Right lung (tissue), 10 donors: ENCODE measurements at places on chromosomes 13 and 19.

DNA sequence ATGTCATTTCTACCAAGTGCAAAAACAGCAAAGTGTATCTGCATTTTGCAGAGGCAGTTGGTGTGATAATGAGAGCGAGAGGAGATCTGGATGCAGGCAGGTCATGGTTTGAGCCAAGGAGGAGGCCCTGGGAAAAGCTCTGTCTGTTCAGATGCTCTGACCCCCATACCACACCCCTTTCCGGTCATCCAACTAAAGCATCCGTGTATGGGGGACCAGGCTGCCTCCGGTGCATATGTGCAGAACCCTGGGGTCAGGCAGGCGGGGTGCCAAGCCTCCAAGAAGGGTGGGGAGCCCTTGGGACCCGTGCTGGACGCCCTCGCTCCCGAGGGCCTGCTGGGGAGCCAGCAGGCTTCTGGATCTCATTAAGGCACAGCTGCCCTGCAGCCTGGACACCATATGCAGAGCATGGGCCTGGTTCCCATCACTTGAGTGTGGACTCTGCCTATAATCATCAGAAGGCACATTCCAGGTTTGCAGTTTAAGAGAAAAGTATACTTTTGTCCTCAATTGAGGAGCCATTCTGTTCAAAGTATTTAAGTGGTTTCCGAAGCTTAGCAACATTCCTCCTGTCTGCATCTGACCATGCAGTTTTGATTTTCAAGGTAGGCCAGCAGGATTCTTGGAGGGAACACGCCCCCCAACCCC is 56.1 kb downstream of the ALOX5AP start:
- DNase-seq: no peak

GRCh38 chr13:29905845-29906244 is 55.4 kb upstream of the UBL3 start:
- DNase-seq: no peak

DNA sequence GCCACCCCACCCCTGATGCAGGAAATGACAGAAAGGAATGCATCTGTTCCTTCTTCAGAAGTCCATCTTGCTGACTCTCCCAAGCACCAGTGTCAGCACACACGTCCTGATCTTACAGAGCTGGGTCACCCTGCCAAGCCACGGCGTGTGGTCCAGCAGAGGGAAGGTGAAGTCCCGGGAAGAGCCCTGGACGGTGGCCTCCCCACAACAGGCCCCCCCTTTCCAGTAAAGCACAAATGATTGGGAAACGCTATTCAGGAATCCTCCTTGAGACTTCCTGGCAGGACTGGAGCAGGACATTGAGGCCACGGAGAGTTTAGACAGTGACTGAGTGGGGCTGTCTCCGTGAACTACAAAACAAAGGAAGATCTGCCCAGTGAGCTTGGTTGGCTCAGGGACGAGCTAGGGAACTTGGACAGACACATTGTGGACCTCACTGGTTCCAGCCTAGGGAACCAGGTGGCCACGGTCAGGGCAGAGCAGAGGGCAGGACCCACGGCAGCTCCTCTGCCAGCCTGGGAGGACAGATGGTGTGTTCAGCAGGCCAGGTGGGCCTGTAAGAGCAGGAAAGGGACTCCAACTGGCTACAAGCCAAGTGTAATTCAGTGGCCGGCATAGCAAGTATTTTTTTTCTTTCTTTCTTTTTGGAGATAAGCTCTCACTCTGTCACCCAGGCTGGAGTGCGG is 41.7 kb downstream of the ELL start:
- no peak for DNase-seq

DNA sequence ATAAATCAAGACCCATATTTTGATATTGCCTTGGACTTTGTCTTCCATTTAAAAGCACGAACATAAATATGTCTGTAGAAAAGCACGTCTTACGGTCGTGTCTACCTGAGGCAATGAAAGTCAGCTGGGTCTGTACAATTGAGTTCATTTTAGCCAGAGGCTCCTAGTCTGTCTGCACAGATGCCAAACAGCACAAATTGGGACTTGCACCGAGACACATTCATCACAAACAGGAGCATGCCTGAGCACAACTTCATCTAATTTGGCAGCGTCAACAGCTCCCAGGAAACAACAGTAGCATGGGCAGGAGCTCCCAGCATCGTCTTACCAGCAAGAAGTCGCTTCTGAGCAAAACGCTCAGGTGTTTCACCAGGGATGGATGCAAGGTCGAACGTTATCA is 687.0 kb downstream of the EFNB2 start:
- DNase-seq: no peak

DNA sequence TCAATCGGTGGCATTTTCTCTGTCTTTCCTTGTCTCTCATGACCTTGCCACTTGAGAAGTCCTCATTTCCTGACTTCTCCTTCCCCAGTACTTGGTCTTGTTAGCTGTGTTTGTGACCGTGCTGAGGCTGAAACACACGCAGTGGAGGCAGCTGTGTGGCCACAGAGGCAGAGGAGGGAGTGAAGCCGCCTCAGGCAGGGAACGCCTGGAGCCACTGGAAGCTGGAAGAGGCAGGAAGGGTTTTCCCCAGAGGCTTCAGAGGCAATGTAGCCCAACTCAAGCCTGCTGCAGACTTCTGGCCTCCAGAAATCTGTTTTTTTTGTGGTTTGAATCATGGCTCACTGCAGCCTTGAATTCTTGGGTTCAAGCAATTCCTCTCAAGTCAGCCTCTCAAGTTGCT is 29.2 kb upstream of the ARGLU1 start:
- DNase-seq: no peak

GRCh38 chr13:24007979-24008620 is 110.8 kb upstream of the C1QTNF9B start:
- DNase-seq: no peak

DNA sequence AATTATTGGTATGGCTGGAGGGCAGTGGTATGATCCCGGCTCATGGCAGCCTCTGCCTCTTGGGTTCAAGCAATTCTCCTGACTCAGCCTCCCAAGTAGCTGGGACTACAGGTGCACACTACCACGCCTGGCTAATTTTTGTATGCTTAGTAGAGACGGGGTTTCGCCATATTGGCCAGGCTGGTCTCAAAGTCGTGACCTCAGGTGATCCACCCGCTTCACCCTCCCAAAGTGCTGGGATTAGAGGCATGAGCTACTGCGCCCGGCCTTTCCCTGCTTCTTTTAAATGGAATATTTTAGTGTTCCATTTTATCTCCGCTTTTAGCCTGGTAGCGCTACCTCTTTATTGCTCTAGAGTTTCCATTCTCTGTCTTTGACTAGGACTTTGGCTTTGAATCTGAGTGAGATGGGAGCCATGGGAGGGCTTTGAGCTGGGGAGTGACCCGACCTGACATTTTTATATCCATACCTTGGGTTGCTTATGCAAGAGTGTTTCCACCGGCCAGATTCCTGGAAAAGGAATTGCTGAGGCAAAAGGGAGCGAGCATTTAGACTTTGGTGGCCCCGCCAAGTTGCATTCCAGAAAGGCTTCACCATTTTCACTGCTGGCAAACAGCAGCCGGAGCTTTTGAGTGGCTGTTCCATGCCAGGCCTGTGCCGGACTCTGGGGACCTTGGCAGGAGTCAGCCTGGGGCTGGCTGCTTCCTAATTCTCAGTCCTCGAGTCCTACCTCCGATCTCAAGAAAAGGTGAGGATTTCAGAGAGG is 22.9 kb downstream of the BICRA start:
- no peak for DNase-seq

DNA sequence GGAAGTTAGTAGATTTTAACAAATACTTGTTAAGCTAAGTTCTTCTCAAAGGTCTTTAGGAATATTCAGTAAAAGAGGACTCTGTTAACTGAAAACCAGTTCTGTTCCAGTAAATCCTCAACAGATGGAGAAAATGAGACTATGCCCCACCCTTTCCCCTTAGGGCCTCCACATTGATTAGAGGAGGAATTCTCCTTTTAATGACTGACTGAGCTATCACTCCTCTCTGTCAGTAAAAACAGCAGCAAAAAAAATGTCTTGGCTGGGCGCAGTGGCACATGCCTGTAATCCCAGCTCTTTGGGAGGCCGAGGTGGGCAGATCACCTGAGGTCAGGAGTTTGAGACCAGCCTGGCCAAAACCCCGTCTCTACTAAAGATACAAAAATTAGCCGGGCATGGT is 50.1 kb downstream of the NLRP12 start:
- DNase-seq: no peak

GRCh38 chr19:52291781-52292180 is 5.2 kb upstream of the ZNF480 start:
- no peak for DNase-seq

- no peak for DNase-seq
Observed at GRCh38 chr13:48230541-48230940, 2.5 kb upstream of the ITM2B start.

DNA sequence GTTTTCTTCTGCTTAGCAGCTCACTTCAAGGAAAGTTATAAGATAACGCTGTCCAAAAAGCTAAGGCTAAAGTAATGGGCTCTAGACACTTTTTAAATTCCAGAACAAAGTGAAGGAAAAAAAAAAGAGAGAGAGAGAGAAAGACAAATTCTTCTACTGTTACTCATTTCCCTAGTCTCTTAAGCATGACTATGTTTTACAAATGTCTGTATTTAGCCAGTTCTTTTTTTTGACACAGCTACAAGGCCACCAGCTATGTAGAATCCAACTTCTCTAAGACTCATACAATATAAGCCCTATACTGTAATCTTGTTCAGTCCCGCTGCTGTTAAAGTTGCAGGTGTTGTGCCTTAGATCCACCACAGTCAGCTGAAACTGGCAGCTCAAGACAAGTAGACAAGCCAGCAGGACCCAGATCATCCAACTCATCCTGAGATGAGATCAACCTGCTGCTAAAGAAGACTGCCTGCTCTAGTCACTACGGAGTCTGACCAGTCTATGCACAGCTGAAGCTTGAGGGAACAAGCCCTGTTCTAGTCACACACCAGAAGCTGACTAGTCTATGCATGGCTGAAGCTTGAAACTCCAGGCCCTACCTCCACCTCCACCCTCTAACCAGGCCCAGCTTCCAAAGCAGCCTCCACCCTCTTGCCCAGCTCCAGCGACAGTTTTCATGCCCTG is 10.3 kb upstream of the ZNF83 start:
- no peak for DNase-seq

GRCh38 chr19:23062921-23063320 is 53.9 kb upstream of the ZNF730 start:
- DNase-seq: no peak

DNA sequence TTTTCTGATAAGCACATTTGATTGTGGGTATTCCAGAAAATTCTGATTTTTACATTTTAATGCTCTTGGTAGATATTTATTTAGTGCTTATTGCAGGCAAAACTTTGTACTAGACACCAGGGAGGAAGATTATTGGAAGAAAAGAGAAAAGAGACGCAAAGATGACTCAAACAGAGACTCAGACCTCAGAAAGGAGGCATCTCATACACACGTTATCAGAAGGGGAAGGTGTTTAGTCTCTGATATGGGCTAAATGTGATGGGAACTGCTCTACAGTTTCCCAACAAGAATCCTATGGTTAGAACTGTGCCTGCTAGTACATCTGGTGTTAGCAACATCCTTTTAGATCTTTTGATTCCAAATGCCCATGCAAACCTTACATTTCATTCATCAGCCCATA is 245.6 kb downstream of the KLF5 start:
- DNase-seq: no peak

DNA sequence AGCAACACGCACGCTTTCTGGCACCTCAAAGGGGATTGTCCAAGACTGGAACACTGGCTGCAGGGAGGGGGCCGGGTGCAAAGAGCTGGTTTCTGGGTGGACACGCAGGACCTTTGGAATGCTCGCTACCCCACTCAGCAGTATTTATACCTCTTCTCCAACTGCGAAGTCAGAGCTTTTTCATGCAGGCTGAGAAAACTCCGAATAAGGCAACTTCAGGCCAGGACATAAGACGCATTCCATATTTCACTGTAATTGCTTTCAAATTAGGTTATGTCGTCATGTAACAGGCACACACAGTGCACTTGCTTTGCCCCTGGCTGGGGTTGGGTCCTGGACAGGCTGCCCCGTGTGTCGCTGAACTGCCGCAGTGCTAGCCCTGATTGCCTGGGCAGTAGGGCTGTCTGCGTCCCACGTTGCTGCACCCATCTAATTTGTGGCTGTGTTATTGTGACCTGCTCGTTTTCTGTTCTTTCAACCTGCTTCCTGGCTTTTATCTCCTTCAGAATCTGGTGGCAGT is 44.5 kb downstream of the ACTN4 start:
- DNase-seq: no peak

DNA sequence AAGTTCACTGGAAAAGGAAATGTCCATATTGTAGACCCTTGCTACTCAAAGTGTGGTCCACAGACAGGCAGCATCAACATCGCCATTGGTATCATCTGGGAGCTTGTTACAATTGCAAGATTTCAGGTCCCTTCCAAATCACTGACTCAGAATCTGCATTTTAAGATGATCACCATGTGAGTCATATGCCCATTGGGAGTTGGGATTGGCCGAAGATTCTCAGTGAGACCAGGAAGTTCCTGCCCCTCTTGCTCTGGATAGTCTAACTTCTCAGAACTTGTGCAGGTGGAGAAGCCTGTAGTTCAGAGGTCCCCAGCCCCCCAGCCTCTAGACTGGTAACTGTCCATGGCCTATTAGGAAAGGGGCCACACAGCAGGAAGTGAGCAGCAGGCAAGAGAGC is 48.9 kb upstream of the URAD start:
- no peak for DNase-seq

DNA sequence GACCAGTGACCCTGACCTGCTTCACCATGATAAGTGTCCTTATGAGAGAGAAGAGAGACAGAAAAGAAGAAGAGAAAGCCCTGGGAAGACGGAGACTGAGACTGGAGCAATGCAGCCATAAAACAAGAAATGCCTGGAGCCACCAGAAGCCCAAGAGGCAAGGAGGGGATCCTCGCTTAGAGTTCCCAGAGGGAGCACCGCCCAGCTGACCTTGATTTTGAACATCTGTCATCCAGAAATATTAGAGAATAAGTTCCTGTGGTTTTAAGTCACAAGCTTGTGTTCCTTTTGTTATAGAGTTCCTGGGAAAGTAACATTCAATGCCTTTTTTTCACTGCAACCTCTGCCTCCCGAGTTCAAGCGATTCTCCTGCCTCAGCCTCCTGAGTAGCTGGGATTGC is 20.2 kb downstream of the CERS1 start:
- DNase-seq: no peak

- DNase-seq: no peak
Observed at GRCh38 chr19:29942404-29943261, 594 bp downstream of the URI1 start.

DNA sequence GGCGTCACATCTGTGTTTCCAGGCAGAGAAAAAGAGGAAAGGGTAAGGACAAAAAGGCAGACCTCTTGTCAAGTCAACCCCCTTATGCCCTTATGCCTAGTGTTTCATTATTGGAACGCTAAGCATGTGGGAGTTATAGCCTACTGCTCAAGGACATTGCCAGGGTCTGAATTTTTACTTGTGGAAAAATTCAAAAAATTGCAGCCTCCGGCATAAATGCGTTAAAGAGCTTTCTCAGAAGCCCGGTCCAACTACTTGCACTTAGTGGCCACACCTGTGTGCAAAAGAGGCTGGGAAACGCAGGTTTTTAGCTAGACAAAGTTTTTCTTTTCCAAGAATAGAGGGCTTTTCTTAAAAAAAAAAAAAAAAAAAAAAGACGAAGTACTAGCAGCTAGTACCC is 139.8 kb downstream of the DPF1 start:
- no peak for DNase-seq

GRCh38 chr13:19910336-19911072 is 47.1 kb upstream of the ZMYM5 start:
- DNase-seq: no peak

- DNase-seq: no peak
Observed at GRCh38 chr13:80871481-80871880, 530.6 kb upstream of the SPRY2 start.
